Calu3 (cell line): ENCODE measurements at places on chromosomes 4 and X.

DNA sequence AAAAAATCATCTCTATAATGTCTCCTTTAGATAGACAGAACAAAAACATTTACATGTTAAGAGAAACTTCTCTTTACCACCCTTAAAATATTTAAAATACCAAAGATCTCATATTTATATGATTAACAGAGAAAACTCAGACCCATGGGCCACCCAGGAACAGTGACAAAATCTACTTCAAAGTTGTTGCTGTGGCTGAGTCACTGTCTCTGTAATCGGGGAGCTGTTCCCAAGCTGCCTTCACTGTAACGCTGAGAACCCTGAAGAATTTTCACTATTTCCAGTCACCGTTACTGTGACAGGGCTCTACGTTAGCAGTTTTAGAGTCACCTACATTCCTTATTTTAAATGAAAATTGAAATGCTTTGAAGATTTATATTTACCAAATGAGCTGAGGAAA, 9.0 kb upstream of the DAPP1 start:
- DNase-seq, result no peak

GRCh38 chr4:52545099-52546069, 113.7 kb downstream of the USP46 start:
- DNase-seq, result peak; percentile 74

GRCh38 chr4:157772907-157773306, 399.9 kb downstream of the GASK1B start:
- no peak for DNase-seq

- no peak for DNase-seq
Measured at GRCh38 chr4:65893957-65894755, 223.9 kb upstream of the EPHA5 start.

GRCh38 chr4:25786497-25787065, 76.2 kb downstream of the SEL1L3 start:
- DNase-seq, result no peak

GRCh38 chr4:46886711-46887110, 22.3 kb downstream of the COX7B2 start:
- no peak for DNase-seq

DNA sequence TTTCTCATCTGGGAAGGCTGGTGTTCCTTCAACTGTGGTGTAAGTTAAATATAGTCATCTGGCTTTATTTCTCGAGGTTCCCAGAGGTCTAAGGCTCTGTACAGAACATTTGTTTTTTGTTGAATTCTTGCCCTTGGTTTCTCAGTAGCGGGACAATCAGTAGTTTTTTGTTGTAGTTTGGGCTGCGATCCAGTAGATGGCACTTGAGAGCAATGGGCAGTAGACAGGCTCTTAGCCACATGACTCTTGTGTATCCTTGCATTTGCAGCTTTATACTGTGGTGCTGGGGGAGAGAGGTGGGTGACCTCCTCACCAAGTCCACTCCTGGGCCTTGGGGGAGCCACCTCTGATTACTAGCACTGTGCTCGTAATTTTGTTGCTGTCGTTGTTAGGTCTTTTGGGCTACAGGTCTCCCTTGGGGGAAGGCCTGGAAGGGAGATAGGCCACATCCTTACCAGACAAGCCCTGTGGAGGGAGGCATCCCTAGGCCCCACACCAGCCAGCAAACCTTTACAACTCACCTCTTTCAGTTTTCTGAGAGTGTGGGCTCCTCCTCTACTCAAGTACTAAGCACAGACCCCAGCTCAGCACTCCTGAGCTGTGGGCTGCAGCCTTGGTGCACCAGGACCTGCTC, 8.1 kb downstream of the ETDB start:
- peak; percentile 54 for DNase-seq

DNA sequence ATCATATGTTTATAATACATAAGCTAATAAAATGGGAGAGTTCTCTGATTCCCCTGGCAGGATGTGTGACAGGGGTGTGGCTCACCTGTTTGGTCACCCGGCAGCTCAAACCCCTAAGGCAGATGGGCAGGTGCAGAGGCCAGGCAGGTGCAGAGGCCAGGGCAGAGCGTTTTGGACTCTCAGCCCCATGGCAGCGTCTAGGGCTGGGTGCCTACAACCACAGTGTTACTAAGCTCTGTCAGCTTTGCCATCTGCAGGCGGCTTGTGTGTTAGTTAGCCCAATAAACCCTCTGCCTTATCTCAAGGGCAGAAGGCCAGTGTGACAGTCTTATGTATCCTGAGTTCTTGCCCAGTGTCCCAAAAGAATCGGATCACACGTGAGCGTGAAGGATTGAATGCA, 54.0 kb upstream of the UGT2B15 start:
- no peak for DNase-seq

GRCh38 chr4:184598753-184599491, 50.3 kb downstream of the CASP3 start:
- peak; percentile 19 for DNase-seq

DNA sequence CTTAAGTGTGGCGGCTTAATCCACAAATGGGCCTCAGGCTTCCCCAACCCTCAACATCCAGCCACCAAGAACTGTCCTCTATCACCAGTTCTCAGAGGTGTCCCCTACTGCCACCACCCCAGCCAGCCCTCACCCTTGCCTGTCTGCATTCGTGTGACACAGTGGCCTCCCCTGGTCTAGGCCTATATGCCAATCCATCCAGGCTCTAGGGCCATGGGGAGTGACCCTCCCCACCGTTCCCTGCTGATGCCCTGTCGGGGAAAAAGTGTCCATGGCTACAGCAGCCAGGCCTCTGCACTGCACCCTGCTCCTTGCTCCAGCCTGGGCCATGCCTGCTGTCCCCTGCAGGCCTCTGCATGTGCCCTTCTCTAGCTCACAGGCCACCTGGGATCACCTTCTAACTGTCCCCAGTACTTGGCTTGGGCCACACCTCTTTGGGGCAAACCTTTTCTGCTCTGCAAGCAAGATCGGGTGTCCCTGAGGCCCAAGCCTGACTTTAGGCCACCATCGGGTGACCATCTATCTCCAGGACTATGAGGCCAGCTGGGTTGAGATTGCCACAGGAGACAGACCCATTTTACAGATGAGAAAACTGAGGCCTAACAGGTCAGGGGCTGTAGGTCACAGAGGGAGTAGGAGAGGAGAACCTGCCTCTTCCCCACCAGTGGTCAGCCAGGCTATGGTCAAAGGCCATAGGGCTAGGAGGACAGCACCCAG, 75.8 kb downstream of the JAKMIP1 start:
- no peak for DNase-seq

DNA sequence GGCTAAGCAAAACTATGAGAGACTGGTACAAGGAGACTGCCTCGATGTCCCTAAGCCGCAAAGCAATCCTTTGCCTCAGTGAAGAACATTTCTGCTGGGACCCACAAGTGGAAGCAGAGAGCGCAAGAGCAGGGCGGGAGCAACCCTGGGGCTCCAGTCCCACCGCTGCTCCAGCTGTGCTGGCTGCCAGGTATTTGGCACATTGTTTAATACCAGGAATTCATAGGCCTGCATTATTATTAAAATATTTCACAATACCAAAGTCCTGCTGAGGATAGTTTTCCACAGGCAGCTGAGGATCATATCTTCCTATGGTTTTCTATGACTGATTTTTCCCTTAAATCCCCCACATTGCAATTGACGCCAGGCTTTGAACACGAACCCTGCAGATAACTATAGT, 163.5 kb upstream of the TLL1 start:
- DNase-seq, result no peak

DNA sequence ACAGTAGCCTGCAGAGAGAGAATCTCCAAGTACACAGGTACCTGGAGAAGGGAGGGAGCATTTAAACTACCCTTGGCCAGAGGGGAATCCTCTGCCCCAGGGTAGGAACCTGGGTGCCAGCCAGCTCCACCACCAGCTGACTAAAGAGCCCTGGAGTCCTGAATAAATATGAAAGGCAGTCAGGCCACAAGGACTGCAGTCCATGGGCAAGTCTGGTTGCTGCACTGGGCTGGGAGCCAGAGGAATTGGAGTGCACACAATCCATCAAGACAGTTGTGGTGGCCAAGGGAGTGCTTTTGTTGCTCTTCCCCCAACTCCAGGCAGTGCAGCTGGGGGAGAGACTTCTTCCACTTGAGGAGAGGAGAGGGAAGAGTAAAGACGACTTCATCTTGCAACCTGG, 172.5 kb downstream of the HNRNPD start:
- peak; percentile 21 for DNase-seq

DNA sequence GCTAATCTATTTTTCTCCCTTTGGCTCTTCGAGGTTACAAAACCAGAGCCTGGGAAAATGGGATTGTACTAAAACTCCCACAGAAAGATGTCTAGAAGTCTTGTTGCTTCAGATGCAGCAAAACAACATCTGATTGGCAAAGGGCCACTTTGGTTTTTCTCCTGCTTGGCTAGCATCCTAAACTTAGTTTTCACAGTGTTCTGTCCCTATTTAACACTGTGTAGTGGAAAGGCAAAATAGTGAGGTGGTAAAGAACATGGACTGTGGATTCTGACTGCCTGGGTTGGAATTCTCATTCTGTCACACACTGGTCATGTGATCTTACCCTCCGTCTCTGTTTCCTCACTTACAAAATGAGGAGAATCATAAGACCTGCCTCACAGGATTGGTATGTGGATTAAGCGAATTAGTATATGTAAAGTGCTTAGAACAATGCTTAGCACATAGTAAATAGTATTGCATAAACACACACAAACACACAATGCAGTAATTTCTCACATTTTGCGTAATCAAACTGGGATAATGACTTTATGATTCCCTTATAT, 23.5 kb downstream of the TIGD2 start:
- DNase-seq, result no peak
